ENCODE measurements at places on chromosomes 12 and 14. TPM values are rescaled to one million over a fixed set of nuclear protein-coding genes. Genes with fewer than 3 reads are reported as not detected.

Gene TAS2R8
- total RNA-seq, result not detected

Gene SSPN
- 24.6 TPM for total RNA-seq

Gene ZDHHC22
- total RNA-seq, result not detected

Gene ARL1
- 71.5 TPM for total RNA-seq

Gene HSPB8
- total RNA-seq, result 9.8 TPM

Gene IFI27
- total RNA-seq, result 16.4 TPM

Gene TRIM9
- total RNA-seq, result 0.18 TPM

Gene MAP3K9
- total RNA-seq, result 0.14 TPM

Gene BCL11B
- under 0.01 TPM for total RNA-seq

Gene DCTN2
- total RNA-seq, result 68.8 TPM

Gene MAP1LC3B2
- 0.28 TPM for total RNA-seq

Gene B4GALNT1
- 0.55 TPM for total RNA-seq

Gene PSME1
- 134 TPM for total RNA-seq

Gene TCL1B
- not detected for total RNA-seq

Gene SYT1
- 2.0 TPM for total RNA-seq

Gene PARPBP
- total RNA-seq, result 4.9 TPM

Gene ASCL1
- total RNA-seq, result not detected

Gene ABCC9
- total RNA-seq, result 10.7 TPM

Gene RNASE3
- total RNA-seq, result not detected

Gene TAS2R30
- total RNA-seq, result 2.9 TPM

Gene NPAS3
- total RNA-seq, result 0.28 TPM

Gene TSPAN19
- not detected for total RNA-seq

Gene FRS2
- 28.4 TPM for total RNA-seq

Gene TBC1D30
- total RNA-seq, result 0.28 TPM

Gene SLC17A8
- not detected for total RNA-seq

Gene TSPAN11
- total RNA-seq, result 0.18 TPM

Gene SLC7A8
- total RNA-seq, result 2.3 TPM

Gene CDK2
- 7.1 TPM for total RNA-seq

Gene NFATC4
- 48.2 TPM for total RNA-seq

Gene MGP
- total RNA-seq, result 8.0 TPM

Gene PAPLN
- 1.8 TPM for total RNA-seq

Gene DCP1B
- 7.3 TPM for total RNA-seq

Gene OTX2
- total RNA-seq, result not detected

Gene GUCY2C
- total RNA-seq, result not detected

Gene GRIN2B
- 0.14 TPM for total RNA-seq

Gene TMEM132D
- not detected for total RNA-seq

Gene ZBTB42
- 1.00 TPM for total RNA-seq

Gene TUNAR
- total RNA-seq, result not detected

Gene ACRBP
- total RNA-seq, result 0.28 TPM

Measured in smooth muscle cell of bladder (primary cell).